RWPE1 (cell line): ENCODE measurements at places on chromosomes 2 and 18.

DNA sequence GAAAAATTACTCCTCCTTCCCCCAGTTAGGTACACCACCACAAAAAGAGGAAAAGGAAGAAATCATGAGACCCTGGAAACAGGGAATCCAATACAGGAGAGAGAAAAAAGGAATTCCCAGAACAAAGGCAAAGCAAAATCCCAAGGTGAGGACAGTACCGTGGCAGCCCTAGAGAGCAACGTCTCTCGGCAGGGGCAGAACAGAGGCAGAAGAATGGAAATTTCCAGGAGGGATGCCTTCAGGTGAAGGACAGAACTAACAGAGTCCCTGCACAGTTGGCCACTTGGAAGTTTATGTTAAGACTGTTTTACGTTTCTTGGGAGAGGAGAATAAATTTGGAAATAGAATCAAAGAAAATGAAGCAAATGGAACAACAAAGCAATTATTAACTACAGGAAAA, 27.7 kb downstream of the GRB14 start:
- DNase-seq: no peak

DNA sequence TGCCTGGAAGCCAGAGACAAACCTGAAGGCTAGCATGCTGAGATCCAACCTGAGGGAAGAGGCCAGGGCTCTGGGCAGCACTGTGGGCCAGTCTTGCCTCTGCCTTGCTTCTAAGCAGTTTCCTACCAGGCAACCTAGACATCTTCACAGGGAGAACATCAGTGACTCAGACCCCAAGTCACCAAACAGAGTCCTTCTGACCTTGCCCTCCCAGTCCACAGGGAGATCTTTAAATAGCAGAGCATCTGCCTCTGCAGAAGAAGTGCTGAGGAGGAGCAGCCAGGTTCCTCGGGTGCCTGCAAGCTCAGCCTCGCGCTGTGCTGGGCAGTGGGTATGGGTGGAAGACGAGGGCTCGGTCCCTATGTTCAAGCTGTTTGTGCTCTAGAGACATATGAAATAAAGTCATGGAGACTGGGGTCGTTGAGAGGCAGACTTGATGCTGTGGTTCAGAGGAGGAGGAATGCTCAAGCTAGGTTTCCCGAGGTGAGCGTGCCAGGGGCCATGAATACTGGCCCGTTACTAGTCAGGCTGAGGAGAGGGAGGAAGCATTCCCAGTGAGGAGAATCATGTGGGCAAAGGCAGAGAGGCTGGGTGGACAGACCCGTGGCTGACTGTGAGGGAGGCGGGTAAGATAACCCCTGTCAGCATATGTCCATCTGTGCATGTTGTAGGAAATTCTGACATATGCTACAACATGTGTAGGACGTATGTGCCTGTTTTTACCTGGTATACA, 66.5 kb downstream of the BOLA3 start:
- DNase-seq: no peak

GRCh38 chr2:47785986-47786385, 3.0 kb downstream of the MSH6 start:
- no peak for DNase-seq

- DNase-seq: no peak
Measured at GRCh38 chr2:177429688-177430325, 37.2 kb downstream of the AGPS start.

DNA sequence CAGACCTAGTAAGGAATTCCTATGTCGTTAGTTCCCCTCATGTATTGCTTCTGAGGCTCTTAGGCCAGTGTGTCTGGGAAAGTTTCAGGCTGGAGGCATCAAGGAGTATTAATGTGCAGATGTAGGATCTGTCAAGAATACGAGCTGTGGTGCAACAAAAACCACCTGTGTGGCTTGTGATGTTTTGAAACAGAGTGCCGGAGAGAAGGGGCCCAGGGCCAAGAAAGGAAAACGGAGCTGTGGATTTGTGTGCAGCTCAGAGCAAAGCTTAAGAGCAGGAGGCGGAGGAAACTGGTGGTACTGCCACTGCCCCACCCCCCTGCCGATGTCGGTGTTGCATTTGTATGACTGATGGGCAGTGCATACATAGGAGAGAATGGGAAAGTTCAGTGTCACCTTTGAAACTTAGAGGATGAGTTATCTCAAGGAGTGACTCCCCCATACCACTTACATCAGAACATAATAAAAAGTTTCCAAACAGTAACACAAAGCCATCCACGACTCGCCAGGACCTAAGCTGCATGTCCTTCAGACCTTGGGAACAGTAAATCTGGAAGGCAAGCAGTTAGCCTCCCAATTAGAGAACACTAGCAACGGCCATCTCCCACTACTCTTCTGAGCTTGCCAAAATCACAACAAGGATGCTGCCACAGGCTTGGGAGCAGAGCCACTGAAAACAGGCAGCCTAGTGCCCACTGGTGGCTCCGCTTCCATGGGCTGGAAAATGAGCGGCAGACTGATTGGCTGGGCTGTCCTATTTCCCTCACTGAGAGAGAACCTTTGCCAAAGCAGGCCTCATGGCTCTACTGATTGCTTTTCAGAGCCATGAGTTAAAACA, 152.7 kb upstream of the NT5C1B start:
- DNase-seq: no peak

DNA sequence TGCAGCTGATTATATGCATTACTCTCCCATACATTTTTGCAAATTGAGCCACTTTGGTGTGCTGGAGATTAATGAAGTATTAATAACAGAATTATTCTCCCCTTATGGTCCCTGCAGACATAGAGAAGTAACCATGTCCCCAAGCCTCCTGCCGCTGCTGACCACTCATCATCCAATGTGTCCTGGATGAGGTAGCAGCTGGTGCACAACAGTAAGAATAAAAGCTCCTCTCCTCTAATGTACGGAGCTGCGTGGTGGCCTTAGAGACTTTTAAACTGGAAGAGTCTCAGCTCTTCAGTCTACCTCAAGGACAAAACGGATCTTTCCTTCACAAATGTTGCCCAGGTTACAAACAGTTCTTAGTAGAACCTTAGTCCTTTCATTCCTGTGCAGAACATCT, 37.7 kb downstream of the TPO start:
- no peak for DNase-seq

DNA sequence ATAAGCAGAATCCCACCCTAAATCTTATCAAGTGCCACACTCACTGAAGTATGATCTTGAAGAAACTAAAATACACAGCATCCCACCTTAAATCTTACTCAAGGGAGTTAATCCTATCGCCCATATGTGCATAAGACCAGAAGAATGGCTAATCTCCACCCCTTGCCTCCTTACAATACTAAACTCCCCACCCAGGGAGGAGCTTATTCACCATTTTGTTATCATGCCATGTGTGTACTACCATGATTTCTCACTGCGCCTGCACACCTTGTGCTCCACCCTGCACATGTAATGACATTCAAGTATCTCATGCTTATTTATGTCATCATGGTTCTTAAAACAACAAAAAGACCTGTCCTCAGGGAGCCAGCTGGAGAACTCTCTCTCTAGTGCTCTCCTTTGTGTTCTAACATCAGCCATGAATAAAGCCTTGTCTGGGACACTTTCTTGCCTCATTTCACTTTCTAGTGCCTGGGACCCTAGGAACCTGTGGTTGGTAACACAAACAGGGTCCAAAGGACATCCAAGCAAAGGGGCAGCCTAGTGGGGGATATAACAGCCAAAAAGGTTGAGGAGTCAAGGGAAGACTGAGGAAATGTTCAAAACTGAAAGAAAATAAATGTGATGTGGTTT, 87.4 kb downstream of the SLC66A3 start:
- DNase-seq: no peak

DNA sequence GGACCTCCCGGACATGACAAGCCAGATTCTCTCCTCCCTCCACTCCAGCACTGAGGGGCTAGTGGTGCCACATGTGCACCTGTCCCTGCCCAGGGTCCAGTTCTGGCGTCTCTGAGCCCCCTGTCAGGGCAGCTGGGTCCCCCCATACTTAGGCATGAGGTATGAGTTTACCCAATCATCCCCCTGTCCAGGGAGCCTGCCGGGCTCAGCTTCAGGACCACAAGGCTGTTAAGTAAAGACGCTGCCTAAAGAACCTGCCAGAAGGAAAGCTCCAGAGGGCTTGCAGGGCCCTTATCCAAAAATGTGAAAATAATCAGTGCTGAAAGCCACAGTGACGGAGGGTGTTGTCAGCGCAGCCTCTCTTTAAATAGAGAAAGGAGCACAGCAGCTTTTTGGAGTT, 40.0 kb downstream of the SH3BP4 start:
- no peak for DNase-seq

GRCh38 chr2:156986339-156986988, 271.0 kb upstream of the GALNT5 start:
- DNase-seq: no peak

- DNase-seq: no peak
Measured at GRCh38 chr2:182548031-182548950, 121.5 kb upstream of the PDE1A start.

GRCh38 chr2:96841701-96842495, 1.9 kb downstream of the ANKRD23 start:
- no peak for DNase-seq

DNA sequence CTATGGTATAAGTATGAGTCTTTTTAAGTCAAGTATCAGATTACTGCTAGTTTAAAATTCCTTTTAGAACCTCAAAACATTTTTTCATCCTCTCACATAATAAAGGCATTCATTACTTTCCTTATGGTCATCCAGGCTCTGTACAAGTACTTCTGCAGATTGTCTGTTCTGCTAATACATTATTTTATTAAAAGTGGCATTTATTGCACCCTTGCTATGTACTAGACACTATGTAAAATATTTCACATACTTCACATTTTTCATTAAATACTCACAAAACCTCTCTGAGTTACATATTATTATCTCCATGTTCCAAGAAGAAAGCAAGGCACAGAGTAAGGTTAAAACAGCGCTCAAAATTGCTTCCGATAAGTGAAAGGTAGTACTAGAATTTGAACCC, 84.1 kb downstream of the RAPH1 start:
- DNase-seq: no peak

GRCh38 chr2:101152272-101153076, 1.3 kb upstream of the TBC1D8 start:
- DNase-seq: peak; percentile 63

- DNase-seq: no peak
Measured at GRCh38 chr2:51065276-51065675, 33.3 kb upstream of the NRXN1 start.

- no peak for DNase-seq
Measured at GRCh38 chr18:35605686-35606417, 24.3 kb downstream of the GALNT1 start.

- DNase-seq: no peak
Measured at GRCh38 chr2:119852214-119852613, 92.5 kb downstream of the PTPN4 start.

GRCh38 chr2:122704109-122704563, 948.7 kb downstream of the TSN start:
- no peak for DNase-seq
